ENCODE measurements at places on chromosomes 12 and 14.

- DNase-seq = no peak
Measured at GRCh38 chr14:52119030-52119429, 50.2 kb upstream of the NID2 start.

GRCh38 chr14:74508844-74509428 is 15.4 kb downstream of the ISCA2 start:
- DNase-seq = no peak

DNA sequence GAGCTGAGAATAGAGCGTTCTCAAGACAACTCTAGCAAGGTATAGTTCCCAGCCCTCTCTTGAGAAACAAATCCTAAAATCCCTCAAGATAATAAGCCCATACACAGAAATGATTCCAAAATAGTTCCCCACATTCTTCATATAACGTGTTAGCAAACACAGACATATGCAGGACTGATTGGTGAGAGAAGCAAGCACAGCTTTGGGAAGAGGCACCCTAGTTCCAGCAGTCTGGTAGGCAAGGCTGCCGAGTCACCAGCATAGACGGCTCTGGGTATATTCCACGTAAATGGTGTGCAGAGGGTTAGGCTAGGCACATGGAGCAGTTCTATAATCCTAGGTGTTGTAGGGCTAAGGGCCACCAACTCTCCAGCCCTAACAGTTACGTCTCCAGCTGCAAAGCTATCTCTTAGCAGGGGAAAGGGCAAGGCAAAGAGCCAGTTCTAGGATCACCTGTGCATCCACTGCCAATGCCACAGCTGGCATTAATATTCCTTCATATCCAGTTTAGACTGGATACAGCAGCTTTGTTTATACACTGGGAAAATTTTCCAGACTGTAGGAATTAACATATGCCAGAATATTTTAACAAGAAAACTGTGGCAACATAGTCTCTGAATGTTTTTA is 52.9 kb downstream of the SH2B3 start:
- no peak for DNase-seq

DNA sequence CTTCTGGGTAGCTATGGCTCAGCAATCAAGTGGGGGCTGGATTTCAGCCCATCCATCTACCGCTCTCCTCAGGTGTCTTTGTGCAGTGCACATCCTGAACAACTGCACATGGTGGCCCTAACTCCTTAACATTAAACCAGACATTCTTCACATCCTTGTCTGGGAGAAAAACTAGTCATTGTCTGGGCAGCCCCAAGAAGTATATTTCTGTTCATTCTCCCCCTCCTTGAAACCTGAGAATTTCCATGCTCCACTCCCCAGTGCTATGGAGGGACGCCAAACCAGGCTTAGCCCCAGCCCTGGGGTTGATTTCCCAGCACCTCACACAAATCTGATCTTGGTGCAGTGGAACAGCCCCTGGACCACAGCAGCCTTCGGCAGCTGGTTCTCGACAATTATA is 13.4 kb downstream of the MYL2 start:
- DNase-seq = no peak

DNA sequence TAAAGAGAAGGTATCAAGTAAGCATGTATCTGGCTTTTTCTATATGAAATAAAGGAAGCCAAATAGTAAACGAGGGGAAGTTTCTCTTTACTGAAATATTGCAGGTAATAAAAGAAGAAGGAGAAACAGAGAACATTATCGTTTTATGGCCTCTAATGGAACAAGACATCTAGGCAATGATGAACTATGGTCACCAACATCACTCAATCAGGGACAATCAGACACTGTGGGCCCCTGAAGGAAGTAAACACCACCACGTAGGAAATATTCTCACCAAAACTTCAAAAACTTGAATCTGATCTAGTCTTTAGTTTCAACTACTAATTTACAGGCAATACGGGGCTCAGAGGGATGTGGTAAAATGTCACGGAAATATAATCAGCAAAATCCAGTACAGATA is 15.9 kb downstream of the HEBP1 start:
- DNase-seq = no peak

DNA sequence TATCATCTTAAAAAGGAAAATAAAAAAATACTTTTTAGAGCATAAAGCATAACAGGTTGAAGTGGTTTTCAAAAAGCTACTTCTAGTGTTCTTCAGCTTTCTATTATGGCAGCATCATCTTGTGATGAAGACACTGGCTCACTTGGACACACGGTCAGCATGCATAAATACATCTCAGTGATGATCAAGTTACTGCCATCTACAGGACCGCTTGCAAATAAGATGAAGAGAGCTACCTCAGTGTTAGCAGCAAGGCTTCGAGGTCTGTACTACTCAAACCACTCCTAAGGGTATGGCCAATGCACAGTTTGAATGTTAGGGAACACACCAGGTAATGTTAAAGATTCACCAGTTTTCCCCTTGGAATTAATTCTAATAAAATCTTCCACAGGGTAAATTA is 58.8 kb downstream of the GALC start:
- DNase-seq = no peak

- DNase-seq = no peak
Measured at GRCh38 chr12:118355843-118356242, 16.9 kb downstream of the TAOK3 start.

GRCh38 chr12:87779016-87779415 is 250.2 kb downstream of the C12orf50 start:
- DNase-seq = no peak

GRCh38 chr12:50785406-50786001 is 21.6 kb downstream of the ATF1 start:
- no peak for DNase-seq

- DNase-seq = no peak
Measured at GRCh38 chr12:107032266-107032665, 45.3 kb upstream of the MTERF2 start.

DNA sequence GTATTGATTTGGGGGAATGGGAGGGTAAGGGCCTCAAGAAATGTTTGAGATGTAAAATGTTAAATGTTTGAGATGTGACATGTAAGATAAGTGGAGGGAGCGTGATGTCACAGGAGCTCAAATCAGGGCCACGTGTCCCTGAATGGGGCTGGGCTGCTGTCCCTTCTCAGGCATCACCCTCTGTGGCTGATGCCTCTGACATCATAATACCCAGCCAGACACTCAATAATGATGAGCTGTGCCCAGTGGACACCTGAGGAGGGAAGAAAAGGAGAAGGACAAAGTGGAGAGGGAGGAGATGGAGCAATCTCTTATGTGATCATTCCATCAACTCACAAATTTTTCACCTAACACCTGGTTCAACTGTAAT is 120.8 kb downstream of the SAMD4A start:
- DNase-seq = no peak

DNA sequence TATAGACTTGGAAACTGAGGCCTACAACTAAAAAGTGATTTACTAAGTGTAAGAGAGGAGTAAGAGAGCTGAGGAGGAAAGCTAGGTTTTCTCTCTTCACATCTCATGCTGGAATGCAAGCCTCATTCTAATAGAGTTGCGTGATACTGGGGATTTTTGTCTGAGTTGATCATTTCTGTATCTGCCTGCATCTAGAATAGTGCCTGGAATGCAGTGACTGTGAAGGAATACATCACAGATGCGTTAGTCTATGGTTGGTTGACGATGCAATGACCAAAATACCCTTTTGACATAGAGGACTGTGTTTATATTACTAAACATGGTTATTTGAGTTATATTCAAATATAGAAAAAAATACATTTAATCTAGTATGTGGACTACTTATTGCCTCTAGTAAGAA is 9.2 kb upstream of the TMEM117 start:
- no peak for DNase-seq

- DNase-seq = peak; percentile 7
Measured at GRCh38 chr12:68559246-68559645, 51.5 kb upstream of the RAP1B start.

DNA sequence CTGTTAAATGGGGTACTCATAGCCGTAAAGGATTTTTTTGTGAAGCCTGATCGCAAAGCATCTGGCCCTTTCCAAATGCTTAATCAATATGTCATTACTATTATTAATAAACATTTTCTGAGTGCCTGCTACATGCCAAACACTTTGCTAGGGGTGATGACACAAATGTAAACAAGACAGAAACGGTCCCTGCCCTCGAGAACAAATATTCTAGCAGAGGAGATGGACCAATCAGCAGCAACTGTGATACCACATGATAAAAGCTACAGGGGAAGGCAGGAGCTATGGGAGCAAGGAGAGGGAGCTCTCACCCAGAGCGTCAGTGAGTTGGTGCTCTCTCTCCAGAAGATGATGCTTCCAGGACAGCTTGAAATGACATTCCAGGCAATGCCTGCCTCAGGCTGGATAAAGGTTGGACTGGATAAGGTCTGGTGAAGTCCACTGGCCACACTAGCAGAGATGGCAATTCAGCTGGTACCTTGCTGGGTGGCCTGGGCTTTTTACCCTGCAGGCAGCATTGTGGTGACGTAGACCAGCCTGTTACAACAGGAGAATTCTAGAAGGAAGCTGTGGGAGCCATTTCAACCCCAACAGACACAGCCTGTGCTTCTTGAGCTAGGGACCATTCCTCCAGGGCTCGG is 41.1 kb downstream of the ERH start:
- no peak for DNase-seq

DNA sequence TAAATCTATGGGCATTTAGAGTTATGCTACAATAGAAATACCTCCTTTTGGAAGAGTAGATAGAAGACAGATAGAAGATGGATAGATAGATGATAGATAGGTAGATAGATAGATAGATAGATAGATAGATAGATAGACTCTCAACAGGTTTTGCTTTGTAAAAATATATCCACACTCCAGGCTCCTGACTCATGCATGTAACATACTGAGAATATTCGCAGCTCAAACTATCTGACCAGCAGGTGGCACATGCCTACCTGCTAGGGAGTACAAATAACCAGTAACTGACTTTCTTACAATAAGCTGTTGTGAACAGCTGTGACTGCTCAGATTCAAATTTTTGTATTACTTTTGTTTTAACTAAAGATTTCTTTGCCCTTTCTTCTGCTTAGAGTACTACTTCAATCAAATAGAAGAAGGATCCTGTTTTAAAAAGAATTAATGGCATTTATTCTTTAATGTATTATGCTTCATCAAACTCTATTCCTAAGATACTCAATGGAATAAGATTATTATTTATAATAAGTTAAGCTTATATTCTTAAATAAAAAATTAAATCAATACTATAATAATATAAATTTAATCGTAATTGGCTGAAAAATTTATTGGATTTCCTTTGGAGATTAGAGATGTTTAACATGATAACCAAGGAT is 15.8 kb upstream of the CPNE8 start:
- peak; percentile 48 for DNase-seq

DNA sequence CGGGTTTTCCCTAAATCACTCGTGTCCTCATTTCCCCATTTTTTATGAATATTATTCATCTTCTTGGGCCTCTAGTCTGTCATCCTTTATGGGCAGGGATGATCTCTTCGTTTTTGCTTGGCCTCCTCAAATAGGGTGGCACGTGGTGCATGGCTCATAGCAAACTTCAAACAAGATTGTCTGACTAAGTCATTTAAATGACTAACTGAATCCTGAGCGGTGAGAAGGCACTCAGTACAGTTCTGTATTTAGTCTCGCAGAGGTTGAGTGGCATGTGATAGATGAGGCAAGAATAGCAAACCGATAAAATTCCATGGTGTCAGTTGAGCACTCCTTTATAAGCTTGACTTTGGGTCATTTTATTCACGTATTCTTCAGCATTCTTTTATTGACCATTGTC is 5.7 kb upstream of the JDP2 start:
- no peak for DNase-seq

GRCh38 chr14:89267163-89267562 is 149.9 kb downstream of the FOXN3 start:
- no peak for DNase-seq

DNA sequence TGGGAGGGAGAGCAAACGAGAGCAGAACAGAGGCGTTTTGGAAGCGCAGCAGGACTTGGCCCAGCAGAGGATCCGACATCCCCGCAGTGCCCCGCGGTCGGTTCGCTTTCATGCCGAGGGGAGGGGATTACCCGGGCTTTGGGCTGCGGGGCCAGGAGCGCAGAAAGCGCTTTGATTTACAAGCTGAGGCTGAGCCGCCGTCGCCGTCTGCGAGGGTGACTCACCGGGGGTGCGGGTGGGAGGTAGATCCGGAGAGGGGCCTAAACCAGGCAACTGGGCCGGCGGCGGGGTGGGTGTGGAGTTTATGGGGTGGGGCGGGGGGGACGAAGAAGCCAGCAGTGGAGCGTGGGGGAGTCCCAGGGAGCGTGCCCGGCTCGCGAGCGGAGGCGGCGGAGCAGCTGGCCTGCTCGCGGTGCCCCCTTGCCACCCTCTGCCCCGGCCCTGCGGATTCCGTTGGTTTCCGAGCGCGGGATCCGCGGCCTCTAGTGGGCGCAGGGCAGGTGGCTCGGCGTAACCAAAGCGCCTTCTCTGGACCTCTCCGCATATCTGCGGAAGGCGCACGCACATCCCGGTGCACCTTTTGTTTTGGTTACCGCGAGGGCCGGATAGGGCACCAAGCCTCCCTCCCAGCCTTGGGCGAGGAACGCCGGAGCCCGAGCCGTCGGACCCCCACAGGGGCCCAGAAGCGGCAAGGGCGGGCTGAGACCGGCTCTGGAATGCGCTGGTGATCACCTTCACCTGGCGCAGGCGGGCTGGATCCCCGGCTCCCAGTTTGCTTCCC is 2.6 kb downstream of the SIX4 start:
- peak; percentile 76 for DNase-seq

GRCh38 chr12:113276306-113276705 is 55.0 kb downstream of the TPCN1 start:
- DNase-seq = no peak

DNA sequence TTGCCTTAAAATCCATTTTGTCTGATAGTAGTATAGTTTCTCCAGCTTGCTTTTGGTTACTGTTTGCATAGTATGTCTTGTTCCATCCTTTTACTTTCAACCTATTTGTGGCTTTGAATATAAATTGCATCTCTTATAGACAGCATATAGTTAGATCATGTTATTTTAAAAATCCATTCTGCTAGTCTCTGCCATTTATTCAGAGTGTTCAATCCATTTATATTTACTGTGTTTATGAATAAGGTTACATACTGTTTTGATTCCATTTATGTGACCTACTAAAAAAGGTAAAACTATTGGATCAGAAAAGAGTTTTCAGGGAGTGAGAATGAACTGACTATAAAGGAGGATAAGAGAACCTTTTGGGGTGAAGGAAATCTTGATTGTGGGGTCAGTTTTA is 29.6 kb upstream of the VPS33A start:
- DNase-seq = no peak

DNA sequence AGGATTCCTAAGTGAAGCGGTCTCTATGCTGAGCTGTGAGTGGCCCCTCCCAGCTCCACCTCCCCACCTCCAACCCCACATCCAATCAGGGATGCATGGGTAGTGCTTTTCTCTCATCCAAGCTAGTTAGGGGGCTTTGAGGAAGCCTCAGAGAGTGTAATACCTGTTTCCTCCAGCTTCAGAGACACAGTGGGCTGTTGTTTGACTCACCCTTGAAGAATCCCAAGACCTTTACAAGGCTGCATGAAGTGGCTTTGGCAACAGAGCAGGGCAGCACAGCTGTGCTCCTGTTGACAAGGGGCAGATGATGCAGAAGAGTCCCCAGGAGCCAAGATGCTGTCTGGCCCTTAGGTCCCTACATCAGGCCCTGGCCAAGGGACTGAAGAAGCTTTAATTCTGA is 27.1 kb upstream of the CLMN start:
- DNase-seq = no peak

- DNase-seq = peak; percentile 57
Measured at GRCh38 chr14:92613008-92613658, 99.6 kb downstream of the RIN3 start.

Data from Calu3 (cell line).